ENCODE measurements at places on chromosomes 3 and 15. TPM values are rescaled to one million over a fixed set of nuclear protein-coding genes. Genes with fewer than 3 reads are reported as not detected.

Gene ATP13A5
- not detected for total RNA-seq

DNA sequence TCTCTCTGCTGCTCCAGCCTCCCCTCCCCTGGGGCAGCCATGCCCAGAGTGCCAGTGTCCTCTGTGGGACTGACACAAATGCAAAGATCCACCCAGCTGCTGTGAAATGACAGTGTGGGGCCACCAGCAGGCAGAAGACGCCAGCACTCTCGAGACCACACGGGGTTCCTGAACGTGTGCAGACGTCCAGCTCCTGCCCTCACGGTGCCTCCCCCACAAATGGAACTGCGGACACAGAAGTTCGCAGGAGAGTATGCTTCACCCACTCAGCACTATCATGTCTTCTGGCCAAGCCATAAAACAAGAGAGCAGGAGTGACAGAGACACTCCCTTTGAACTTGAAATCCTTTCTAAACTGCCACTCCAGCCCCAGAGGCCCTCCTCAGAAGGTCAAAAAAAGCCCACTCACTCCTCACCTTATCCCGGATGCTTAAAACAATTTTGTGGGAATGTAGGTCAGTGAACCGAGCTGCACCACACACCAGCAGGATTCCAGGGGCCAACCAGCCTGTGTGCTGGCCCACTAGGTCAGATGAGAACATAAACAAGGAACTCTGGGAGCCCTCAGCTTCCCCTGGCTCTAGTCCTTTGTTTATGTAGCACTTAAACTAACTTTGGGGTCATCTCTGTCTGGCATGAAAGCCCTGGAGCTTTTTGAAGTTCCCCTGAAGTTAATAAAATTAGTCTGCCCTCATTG lies 112.6 kb downstream of the DNAJB8 start:
- H3K4me3 ChIP-seq, result no peak overlapping the region
- no peak for DNase-seq
- peaks cover 15% of the 10 kb centered on the region for H3K4me1 ChIP-seq
- H3K36me3 ChIP-seq, result no peaks in the 10 kb centered on the region

- H3K4me1 ChIP-seq, result peaks cover 8% of the 10 kb centered on the region
- no peaks in the 10 kb centered on the region for H3K27me3 ChIP-seq
- peaks cover 19% of the 10 kb centered on the region for H3K36me3 ChIP-seq
These were observed 6.2 kb upstream of the TIMMDC1 start for GRCh38 chr3:119492128-119492527.

DNA sequence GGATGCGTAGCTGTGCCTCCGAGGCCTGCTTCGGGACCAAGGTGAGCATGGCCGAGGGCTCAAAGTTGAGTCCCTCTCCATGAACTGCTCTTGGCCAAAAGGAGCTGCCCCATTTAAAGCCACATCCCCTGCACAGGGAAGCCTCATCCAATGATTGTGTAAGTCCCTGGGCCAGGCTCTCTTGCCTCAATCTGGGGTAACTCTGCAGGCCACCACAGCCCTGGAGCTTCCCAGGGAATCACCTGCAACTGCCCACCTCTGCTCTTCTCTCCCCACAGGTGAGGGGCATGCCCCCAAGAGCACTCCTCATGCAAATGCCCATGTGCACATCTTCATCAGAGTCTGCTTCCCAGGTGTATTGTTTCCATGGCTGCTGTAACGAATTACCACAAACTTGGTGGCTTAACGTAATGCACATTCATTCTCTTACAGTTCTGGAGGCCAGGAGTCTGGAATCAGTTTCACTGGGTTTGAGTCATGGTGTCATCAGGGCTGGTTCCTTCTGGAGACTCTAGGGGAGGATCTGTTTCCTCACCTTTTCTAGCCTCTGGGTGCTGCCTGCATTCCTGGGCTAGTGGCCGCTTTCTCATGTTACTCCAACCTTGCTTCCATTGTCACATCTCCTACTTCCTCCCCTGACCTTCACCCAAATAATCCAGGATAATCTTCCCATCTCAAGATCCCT lies 25.0 kb upstream of the LOXL1 start:
- no peak overlapping the region for H3K27ac ChIP-seq
- no peak for DNase-seq
- H3K4me1 ChIP-seq, result peaks cover 42% of the 10 kb centered on the region
- no peaks in the 10 kb centered on the region for H3K27me3 ChIP-seq

DNA sequence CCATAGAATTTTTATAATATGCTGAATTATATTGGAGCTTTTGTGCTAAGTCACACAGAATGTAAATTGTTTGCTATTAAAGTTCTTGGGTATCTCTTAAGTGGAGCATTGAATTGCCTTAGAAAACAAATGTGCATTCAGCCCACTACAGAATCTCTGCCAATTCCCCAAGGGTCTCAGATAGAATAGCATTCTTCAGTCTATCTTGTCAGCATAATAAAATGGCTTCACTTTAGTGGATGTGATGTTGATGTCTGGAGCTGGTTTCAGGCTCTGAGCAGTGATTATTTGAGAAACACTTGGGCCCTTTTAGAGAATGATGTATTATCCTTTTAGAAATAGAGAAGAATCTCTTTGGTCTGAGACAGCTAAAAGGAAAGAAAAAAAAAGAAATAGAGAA lies 45.2 kb downstream of the LRCH3 start:
- H3K27me3 ChIP-seq, result no peaks in the 10 kb centered on the region
- DNase-seq, result no peak
- H3K4me3 ChIP-seq, result no peak overlapping the region
- H3K4me1 ChIP-seq, result no peaks in the 10 kb centered on the region

DNA sequence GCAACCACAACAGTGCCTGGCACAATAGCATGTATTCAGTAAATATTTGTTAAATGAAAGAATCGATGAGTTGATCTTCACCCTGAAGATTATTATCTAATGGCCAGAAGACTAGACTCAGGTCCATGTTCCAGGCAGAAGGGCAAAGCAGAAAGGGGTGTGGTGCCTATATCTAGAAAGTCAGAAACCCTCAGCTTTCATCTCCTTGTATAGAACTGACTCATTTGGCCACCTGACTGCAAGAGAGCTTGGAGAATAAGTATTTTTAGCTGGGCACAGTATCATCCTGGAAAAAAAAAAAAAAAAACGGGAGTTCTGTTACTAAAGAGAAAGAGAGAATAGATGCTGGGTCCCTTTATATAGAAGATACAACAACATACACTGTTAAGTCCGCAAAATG lies 69.7 kb upstream of the SPRED1 start:
- no peak for DNase-seq
- no peak overlapping the region for H3K27ac ChIP-seq
- H3K4me3 ChIP-seq, result no peak overlapping the region
- H3K4me1 ChIP-seq, result no peaks in the 10 kb centered on the region
- H3K27me3 ChIP-seq, result peaks cover 25% of the 10 kb centered on the region

DNA sequence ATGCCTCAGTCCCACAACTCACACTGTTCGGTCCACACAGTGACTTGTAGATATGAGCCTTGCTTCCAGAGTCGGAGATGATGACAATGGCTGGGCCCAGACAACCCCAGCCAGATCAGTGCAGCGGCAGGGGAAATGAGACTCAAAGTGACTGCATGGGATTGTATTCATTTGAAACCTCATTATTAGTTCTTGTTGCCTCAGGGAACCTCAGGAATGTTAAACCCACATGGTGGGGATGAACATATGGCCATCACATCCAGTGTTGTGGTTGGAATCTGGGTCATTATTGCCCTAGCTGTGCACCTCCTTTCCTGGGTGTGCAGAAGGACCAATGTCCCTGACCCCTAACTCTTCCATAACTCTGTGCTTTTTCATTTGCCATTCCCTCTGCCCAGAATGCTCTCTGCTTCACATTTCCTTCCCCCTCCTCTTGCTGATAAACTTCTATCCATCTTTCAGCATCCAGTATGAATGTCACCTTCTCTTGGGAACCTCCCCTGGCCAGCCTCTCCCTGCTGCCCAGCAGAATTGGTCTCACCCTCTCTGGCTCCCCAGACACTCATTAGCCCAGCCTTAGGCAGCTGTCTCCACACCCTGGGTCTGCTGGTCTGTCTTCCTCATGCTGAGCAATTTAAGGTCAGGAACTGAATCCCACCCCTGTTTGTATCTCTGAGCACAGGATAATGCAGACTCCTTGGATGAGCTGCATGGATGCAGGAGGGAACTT lies 67.0 kb upstream of the TNFAIP8L3 start:
- peaks cover 8% of the 10 kb centered on the region for H3K27me3 ChIP-seq
- DNase-seq, result peak; percentile 39
- no peaks in the 10 kb centered on the region for H3K36me3 ChIP-seq
- no peak overlapping the region for H3K4me3 ChIP-seq
- H3K27ac ChIP-seq, result no peak overlapping the region

- H3K36me3 ChIP-seq, result no peaks in the 10 kb centered on the region
- H3K27me3 ChIP-seq, result no peaks in the 10 kb centered on the region
- no peaks in the 10 kb centered on the region for H3K4me1 ChIP-seq
These were observed 135.3 kb downstream of the CHL1 start for GRCh38 chr3:331881-332280.

DNA sequence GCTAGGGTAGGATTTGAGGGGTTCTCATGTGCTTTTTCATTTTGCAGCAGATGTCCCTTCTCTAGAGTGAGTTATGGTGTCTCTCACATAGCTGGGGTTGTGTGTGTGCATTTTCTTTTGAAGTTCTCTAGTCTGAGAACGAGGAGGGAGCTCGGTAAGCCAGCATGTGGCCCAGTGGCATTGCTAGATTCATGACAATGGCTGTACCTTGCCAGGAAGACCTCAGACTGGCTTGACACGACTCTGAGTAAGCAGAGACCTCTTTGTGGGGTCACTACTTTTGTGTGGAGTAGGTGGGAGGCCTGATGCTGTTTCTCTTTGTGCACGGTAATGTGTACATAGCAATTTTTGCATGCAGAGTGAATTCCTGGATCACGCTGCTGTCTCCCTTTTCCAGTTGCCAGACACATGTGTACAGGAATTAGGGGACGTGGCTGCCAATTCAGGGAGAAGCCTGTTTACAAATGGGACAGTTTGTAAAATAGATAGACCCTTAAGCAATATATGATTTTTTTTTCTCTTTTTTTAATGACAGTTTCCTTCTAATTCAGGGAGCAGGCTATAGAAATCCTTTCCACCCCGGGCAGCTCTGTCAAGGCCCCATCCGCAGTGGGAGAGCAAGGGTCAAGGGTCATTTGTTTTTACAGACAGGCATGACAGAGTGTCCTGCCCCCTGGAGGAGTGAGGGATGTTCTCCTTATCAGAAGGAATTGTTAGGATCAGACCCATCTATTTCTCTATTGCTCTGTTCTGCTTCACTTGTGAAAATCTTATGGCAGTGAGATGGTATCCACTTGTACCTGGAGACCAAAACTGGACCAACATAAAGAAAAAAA lies 4.6 kb downstream of the CACNA1D start:
- no peak overlapping the region for H3K4me3 ChIP-seq
- H3K27ac ChIP-seq, result no peak overlapping the region
- no peaks in the 10 kb centered on the region for H3K4me1 ChIP-seq
- H3K27me3 ChIP-seq, result peaks cover 20% of the 10 kb centered on the region

GRCh38 chr3:48202632-48203031 lies 14.4 kb upstream of the CDC25A start:
- H3K27me3 ChIP-seq, result peaks cover 15% of the 10 kb centered on the region
- no peak overlapping the region for H3K4me3 ChIP-seq
- H3K27ac ChIP-seq, result no peak overlapping the region

DNA sequence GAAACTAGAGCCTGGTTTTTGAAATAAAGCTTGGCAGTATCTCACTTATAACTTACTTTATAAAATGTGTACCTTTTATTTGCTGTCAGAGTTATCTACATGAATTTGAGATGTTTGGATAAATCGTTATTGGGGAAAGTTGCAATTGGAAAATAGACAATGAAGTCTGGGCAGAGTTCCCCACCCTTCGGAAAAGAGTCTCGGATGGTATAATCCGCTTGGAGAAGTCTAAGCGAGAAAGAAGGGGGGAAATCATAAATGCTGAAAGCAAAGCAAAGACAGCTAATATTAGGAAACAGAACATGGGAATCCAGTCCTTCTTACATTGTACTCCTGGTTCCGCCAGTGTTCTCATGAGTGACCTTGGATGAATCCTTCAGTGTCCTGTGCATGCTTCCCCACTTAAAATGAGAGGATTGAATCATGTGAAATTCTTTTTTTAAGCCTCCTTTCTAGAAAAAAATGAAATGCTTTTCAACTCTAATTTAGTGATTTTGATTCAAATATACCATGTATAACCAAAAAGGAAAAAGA lies 162.4 kb downstream of the ATG7 start:
- 0 out of 2 replicates have a peak, but pooled peaks cover 4% of the 10 kb centered on the region for H3K36me3 ChIP-seq
- no peaks in the 10 kb centered on the region for H3K27me3 ChIP-seq

DNA sequence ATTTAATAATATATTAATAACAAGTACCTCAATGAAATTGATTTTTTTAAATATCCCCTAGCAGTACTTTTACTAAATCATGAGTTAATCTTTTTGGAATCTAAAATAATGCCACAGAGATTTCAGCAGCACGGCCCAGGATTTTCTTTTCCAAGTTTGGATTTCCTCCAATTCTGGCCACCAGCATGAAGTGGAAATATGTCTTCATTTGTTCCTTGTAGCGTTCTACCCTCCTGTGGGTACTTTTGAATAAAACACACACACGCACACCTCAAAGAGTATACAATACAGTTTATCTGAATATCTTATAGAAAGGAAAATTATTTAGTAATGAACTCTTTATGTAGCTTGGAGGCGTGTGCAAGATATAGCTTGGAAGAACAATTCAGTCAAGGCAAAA lies 125.1 kb upstream of the STT3B start:
- no peak overlapping the region for H3K27ac ChIP-seq
- peak; percentile 13 for DNase-seq
- no peak overlapping the region for H3K4me3 ChIP-seq
- H3K27me3 ChIP-seq, result no peaks in the 10 kb centered on the region
- H3K4me1 ChIP-seq, result peaks cover 63% of the 10 kb centered on the region

DNA sequence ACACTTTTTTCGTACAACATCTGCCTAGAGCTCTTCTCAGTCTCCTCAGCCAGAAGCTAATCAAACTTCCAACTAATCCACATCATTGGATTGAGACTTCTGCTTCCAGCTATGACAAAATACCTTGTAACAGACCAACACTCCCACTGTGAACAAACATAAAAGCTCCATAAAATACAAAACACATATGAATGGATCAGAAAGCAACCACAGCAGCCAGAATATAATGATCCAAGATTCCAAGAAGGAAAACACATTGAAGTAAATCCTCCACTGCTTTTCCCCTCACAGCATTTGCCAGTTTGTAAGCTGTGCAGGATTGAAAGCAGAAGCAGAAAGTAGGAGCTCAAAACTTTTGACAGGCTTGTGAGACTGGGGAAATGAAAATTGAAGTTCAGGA lies 863.2 kb downstream of the TUSC7 start:
- no peak overlapping the region for H3K4me3 ChIP-seq
- DNase-seq, result no peak
- H3K4me1 ChIP-seq, result no peaks in the 10 kb centered on the region
- H3K27me3 ChIP-seq, result no peaks in the 10 kb centered on the region
- H3K36me3 ChIP-seq, result no peaks in the 10 kb centered on the region

DNA sequence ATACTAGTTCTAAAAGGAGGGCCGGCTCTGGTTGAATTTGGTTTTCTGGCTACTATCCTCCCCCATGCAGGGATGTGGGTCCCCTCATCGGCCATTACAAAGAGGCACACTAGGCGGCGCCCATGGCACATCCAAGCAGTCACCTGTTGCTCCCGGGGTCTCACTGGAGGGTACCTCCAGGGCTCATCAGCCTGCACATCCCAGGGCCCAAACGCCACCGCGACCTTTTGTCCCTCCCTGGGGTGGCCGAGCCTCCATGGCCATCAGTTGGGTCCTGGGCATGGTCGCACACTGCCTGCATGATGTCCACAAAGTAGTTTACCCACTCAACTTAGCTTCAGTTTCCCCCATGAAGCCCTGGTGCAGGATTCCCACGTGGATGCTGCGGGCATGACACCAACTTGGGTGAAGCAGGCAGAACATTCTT lies 28.3 kb downstream of the IDH3A start:
- DNase-seq, result no peak
- H3K4me1 ChIP-seq, result no peaks in the 10 kb centered on the region
- no peaks in the 10 kb centered on the region for H3K36me3 ChIP-seq
- no peak overlapping the region for H3K4me3 ChIP-seq

GRCh38 chr3:37945807-37946530 lies 44.6 kb upstream of the VILL start:
- no peaks in the 10 kb centered on the region for H3K27me3 ChIP-seq
- H3K27ac ChIP-seq, result peak overlapping the region; percentile 85
- peaks cover 22% of the 10 kb centered on the region for H3K36me3 ChIP-seq
- H3K4me1 ChIP-seq, result peaks cover 38% of the 10 kb centered on the region
- peak overlapping the region; percentile 61 for H3K4me3 ChIP-seq

Data from HFFc6 (cell line).